ENCODE measurements at places on chromosomes 1 and 21. TPM values are rescaled to one million over a fixed set of nuclear protein-coding genes. Genes with fewer than 3 reads are reported as not detected.

Gene YOD1
- total RNA-seq, result 13.4 TPM

Gene TTC3
- 223 TPM for total RNA-seq

Gene TNFSF18
- not detected for total RNA-seq

Gene TRMT1L
- 14.9 TPM for total RNA-seq

Gene TMEM201
- 10.9 TPM for total RNA-seq

Gene RCSD1
- total RNA-seq, result 0.98 TPM

Gene SERTAD4
- total RNA-seq, result 2.9 TPM

Gene SLC6A9
- 45.2 TPM for total RNA-seq

Gene LCE1D
- total RNA-seq, result not detected

Gene ASCL5
- total RNA-seq, result not detected

Gene CASQ1
- 2.1 TPM for total RNA-seq

GRCh38 chr1:68204977-68205630 is 27.2 kb downstream of the WLS start:
- no peak for DNase-seq

DNA sequence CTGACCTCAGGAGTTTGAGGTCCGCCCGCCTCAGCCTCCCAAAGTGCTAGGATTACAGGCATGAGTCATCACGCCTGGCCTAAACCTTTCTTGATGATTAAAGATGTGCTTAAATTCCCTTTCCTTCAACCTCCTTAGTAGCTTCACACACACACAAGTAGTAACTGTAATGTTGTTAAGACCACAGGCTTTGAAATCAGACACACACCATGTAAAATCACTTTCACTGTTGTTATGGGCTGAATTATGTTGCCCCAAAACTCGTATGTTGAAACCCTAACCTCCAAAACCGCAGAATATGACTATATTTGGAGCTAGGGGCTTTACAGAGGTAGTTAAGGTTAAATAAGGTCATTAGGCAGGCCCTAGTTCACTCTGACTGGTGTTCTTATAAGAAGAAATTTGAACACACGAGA is 180.2 kb downstream of the NR5A2 start:
- peak; percentile 51 for DNase-seq

DNA sequence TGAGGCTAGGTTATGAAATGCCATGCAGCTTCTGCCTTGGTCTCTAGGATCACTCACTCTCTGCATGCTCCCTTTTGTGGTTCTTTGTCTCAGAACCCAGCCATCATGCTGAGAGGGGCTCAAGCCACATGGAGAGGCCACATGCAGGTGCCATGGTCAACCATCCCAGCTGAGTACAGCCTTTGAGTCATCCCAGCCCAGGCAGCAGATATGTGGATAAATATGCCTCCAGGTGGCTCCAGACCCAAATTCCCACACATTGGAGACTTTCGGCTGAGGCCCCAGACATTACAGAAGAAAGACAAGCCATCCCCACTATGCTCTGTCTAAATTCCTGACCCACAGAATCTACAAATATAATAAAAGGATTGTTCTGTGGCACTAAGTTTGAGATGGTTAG is 102.0 kb downstream of the LHX9 start:
- DNase-seq, result no peak

- no peak for DNase-seq
Observed at GRCh38 chr21:46639489-46640386, 4.3 kb downstream of the PRMT2 start.

GRCh38 chr1:56550138-56550858 is 29.1 kb downstream of the PLPP3 start:
- no peak for DNase-seq

GRCh38 chr1:217433664-217434063 is 197.2 kb downstream of the GPATCH2 start:
- DNase-seq, result no peak

GRCh38 chr1:154998818-154999570 is 3.6 kb upstream of the ZBTB7B start:
- no peak for DNase-seq

DNA sequence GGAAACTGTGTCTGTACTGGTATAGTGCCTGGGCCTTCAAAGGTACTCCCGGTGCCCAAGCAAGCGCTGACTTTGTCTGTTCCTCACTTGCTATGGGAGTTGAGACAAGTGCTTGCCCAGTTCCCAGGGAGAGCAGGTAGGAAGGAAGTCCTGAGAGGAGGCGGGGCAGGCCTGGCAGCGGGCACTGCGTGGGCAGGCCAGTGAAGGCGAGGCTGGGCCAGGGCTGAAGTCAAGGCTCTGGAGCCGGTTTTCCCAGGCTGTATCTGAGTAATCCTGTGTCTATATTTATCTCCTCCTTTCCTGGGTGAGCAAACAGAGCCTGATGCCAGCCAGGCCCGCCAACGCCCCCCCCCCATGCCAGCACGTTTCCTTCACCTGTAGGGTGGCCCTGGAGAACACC is 15.9 kb upstream of the EDN2 start:
- no peak for DNase-seq

- DNase-seq, result no peak
Observed at GRCh38 chr1:201736707-201737320, 92.1 kb upstream of the IPO9 start.

DNA sequence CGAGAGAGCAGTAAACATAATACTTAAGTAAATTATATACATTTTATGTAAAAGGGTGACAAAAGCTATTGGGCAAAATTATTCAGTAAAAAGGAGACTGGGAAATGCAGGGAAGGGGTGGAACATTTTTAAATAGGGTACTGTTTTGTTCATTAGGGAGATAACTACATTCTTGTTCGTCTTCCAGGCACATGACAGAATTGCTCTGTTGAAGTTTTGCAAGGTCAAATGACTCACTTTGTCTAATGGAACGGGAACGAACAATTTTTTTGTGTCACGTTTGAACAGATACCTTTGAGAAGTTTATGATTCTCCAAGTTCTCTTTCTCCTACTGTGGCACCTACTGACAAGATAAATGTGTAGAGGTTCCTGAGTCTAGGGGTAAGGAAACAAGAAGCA is 382.3 kb upstream of the ZRANB2 start:
- DNase-seq, result peak; percentile 20

DNA sequence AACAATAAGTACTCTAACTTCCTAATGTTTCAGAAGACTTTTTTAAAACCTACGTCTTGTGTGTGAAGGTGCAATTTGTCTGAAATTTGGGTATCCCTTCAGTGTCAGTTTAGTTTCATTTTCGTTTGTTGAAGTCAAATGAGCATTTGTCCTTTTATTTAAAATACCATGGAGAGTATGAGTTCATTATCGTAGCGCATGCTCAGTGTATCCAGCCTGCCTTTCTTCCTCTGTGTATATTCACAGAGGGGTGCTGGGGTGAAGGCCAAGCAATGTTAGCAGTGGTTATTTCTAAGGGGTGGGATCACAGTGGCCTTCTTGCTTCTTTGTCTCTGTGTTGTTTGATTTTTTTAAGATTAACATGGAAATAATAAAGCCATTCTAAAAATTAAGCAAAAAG is 43.2 kb downstream of the CNN3 start:
- no peak for DNase-seq

DNA sequence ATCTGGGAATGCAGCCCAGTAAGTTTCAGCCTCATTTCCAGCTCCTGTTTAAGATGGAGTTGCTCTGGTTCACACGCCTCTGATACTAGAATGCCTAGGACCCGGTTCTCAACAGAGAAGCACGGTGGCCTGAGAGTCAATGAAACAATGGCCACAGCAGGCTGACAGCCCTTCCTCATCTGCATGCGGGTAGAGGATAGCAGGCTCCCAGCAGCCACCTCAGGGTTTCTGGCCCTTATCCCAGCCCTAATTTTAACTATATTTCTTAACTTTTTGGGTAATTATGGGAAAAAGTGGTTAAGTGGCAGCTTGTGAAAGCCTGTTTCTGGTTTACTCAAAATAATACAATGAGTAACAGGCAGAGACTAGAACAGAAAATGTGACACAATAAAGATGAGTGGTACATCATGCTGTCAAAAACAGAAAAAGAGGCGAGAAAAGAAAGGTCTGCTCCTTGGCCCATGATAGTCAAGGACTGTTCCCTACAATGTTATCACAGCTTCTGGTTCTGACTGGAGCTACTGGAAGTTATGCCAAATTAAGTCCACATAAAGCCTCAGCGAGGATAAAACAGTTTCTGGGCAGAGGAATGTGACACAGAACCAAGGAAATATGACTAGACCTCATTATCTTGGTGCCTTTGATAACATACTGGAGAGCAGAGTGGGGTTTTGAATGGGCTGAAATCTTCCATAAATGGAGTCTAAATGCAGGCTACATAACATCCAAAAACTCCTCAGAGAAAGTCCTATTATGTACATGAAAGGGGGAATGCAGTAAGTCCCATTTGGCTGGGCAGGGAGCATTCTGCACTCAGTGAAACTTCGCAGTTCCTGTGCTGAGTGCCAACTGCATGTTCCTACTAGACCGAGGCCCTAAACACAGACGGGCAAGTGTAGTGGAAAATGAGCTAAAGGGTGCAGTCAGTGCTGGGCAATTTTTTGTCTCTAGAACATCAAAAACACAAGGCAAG is 92.1 kb downstream of the NIBAN1 start:
- peak; percentile 74 for DNase-seq

GRCh38 chr1:227215863-227216510 is 102.3 kb downstream of the CDC42BPA start:
- DNase-seq, result peak; percentile 36

DNA sequence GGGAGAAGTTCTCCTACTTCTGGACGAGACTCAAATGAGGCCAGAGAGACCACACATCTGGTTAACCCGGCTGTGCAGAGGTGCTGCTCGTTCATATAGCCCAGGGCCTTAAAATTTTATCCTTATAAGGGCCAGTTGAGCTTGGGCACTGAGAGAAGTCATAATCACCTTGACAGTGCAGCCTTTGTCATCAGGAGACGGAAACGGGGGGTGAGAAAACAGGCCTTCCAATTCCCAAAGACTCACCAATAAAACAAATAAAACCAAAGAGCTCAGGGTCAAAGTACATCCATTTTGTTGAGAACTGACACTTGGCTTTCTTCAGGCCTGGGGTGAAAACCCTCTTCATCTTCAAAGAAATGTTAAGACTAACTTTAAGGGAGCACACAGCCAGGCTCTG is 167.1 kb downstream of the TGFBR3 start:
- no peak for DNase-seq

- no peak for DNase-seq
Observed at GRCh38 chr1:89980605-89981004, 14.3 kb upstream of the ZNF326 start.

- DNase-seq, result peak; percentile 3
Observed at GRCh38 chr21:22791986-22792560, 1793.9 kb downstream of the NCAM2 start.

DNA sequence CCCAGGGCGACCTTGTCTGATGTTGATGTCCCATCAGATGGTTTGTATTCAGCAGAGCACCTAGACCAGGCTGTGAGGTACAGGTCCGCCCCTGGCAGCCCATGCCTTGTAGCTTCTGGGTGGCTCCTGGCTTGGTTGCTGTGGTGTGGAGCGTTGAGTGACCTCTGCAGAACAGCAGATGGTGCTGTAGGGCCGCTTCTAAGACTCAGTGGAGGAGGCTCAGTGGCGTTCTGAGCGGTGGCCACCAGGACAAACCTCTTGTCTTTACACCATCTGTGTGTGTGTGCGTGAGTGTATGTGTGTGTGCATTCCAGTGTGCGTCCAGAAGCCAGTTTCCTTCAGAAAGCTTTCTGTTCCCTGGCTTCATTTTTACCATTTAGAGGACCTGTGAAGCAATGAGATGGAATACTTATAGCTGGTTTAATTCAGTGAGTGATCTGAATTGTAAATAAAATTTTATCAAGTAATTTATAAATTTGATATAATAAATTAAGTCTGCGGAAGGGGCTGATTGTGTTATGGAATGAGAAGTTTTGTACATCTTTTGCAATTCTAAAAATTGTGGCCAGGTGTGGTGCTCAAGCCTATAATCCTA is 66.1 kb downstream of the ADARB1 start:
- peak; percentile 91 for DNase-seq

GRCh38 chr1:68918563-68918962 is 421.7 kb upstream of the DEPDC1 start:
- no peak for DNase-seq

DNA sequence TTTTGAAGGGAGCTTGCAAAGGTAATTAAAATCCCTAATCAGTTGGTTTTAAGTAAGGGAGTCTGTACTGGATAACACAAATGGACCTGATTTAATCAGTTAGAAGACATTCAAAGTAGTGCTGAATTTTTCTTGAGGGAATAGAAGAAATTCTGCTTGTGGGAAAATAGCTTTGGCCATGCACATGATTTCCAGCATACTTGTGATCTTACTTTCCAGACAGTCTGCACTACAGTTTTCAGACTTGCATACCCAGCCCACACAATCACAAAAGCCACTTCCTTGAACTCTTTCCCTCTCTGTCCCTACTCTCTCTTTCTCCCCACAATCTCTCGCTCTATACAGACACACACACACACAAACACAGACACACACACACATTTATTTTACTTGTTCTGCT is 852.1 kb downstream of the PLA2G4A start:
- DNase-seq, result peak; percentile 98

- no peak for DNase-seq
Observed at GRCh38 chr1:40919475-40920011, 57.4 kb upstream of the CITED4 start.

GRCh38 chr1:247415423-247416361 is at the start of gene NLRP3:
NLRP3 (plus strand) TSS chr1:247416173; CDS start chr1:247418801, 2,628 bp downstream.
- DNase-seq, result no peak

DNA sequence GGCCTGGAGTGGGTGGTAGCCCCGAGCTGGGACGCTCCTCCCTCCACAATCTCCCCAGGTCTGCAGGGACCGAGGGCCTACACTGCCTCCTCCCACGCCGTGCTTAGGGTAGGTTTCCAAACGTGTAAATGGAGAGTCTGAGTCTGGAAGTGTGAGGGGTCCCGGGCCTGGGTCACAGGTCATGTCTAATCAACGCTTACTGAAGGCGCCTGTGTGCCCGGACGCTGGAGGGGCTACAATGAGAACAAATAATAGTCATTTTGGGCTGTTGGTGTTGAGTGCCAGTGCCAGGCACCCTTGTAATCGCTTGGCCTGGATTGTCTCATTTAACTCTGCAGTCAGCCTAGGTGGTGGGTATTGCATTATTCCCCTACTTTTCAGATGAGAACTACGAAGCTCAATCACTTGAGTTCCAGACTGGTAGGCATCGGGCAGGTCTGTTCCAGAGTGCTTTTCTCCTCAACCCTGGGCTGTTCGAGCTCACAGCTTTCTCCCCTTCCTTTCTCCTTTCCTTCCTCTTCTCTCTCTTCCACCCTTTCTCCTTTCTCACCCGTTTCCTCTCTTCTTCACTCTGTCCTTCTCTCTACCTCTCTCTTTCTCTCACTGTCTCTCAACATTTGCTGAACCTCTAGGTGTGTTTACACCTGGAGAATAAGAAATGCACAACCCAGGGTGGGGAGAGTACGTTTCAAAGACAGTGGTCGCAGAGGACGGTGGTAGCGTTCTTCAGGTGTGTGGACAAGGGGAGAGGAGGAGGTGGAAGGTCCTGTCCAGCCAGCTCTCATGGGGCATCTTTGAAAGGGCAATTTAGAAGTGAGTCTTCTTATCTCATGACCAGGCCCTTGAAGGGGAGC is 883 bp downstream of the SLC66A1 start:
- DNase-seq, result no peak

All from astrocyte (in vitro differentiated cells and primary cell).